CD4-positive, alpha-beta T cell treated with Interleukin-17A for 1 hour (primary cell): ENCODE measurements at places on chromosomes 3 and 15.

GRCh38 chr15:75217012-75217411 is 15.3 kb downstream of the C15orf39 start:
- DNase-seq: no peak

GRCh38 chr3:172044833-172045585 is 5.6 kb downstream of the FNDC3B start:
- no peak for DNase-seq

DNA sequence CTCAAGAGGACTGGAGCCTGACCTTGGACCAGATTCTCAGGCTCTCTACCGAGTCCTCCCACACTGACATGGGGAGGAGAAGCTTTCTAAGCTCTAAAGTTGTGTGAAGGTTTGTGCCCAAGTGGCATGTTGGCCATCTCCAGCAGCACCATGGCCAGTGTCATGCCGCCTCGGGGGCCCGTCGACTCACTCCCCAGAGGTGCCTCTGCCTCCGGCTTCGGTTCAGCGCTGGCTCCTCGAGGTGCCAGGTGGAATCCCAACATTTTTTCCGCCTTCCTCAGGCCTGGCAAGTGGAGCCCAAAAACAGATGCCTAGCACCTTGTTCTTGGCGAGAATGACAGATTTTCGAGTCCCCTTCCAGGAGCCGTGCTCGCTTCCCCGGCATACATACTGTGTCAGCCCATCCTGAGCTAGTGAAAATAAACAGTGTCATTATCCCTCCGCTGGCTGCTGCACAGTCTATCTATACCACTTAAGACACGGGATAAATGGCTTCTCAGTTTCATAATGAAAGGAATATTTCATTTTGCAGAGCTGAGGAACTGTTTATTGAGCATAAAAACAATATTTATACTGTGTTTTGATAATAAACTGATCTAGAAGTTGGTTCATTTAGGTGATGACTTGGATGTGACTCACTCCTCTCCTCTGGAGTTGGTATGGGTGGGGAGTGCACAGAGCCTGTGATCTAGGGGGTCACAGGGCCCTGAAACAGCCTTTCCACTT is 328.5 kb upstream of the TLE3 start:
- no peak for DNase-seq

- DNase-seq: peak; percentile 57
Measured at GRCh38 chr15:73265536-73266153, 103.1 kb downstream of the HCN4 start.

DNA sequence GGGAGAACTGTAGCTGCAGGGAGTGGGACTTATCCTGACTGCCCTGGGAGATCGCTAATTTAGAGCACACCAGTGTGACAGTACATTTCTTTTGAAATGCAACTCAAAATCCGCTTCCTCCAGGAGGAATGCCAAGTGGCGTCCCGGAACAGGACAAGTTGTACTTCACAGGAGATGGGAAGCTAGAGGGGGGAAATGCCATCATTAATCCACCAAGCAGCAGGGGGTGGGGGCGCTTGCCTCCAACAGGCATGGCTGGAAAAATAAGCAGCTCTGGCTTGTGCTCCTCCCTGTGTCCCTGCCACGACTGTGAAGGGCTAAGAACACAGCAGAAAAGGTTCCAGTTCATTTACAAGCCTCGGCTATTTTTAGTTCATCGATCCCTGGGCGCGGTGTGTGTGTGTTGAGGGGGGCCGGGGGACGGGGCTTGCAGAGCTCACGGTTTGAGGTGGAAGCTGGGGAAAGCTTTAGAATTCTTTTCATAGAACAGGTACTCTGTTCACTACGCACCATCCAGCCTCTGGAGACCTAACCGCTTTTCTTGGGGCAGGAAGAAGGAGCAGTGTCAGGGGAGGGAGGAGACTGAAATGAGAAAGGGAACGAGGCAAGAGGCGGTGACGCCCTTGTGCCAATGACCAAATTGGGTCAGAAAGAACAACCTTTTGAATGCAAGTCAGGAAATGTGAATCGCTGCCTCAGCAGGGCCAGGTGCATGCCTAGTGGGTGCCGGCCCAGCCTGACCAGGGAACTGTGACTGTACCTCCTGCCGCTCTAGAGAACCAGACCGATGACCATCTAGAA is 51.8 kb upstream of the DGKG start:
- peak; percentile 7 for DNase-seq

DNA sequence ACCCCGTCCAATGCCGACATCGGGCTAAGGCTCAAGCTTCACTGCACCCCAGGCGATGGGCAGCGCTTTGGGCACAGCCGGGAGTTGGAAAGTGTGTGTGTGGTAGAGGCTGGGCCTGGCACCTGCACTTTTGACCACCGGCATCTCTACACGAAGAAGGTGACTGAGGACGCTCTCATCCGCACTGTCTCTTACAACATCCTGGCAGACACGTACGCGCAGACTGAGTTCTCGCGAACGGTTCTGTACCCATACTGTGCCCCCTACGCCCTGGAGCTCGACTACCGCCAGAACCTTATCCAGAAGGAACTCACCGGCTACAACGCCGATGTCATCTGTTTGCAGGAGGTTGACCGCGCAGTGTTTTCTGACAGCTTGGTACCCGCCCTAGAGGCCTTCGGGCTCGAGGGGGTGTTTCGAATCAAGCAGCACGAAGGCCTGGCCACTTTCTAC is 1.0 kb downstream of the PDE12 start:
- peak; percentile 49 for DNase-seq

DNA sequence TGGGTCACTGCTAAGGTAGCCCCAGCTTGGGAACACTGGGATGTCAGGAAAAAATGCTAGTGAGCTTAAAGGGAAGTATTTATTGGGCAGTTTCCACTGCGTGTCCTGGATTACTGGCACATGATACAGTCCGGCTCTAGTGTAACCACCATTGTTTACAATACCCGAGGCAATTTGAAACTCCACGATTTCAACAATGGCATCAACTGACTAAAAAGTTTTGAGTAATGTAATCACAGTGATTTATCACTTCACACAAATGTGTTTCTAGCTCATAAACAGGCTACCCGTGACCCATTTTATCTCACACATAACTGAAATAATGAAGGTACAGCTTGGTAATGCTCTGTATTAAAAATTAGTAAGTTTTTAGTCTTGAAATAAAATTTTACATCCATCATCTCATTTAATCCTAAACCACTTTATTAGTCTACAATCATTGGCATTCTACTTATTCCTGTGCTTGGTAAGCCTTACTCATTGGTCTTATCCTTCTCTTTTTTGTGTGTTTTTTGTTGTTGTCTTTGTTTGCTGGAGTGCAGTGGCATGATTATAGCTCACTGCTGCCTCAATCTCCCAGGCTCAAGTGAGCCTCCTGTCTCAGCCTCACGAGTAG is 7.6 kb downstream of the ZMAT3 start:
- DNase-seq: no peak

DNA sequence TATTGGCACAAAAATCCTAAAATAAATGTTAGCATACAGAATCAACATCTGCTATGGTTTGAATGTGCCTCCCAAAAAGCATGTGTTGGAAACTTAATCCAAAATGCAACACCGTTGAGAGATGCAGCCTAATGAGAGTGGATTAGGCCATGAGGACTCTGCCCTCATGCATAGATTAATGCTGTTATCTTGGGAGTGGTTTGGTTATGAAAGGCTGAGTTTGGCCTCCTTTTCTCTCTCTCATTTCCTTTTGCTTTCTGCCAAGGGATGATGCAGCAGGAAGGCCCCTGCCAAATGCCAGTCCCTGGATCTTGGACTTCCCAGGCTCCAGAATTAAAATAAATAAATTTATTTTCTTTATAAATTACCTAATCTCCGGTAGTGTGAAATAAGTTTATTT is 49.4 kb downstream of the SYNM start:
- DNase-seq: no peak
